NCI-H1417 (cell line): ENCODE measurements at places on chromosomes 5 and 9.

DNA sequence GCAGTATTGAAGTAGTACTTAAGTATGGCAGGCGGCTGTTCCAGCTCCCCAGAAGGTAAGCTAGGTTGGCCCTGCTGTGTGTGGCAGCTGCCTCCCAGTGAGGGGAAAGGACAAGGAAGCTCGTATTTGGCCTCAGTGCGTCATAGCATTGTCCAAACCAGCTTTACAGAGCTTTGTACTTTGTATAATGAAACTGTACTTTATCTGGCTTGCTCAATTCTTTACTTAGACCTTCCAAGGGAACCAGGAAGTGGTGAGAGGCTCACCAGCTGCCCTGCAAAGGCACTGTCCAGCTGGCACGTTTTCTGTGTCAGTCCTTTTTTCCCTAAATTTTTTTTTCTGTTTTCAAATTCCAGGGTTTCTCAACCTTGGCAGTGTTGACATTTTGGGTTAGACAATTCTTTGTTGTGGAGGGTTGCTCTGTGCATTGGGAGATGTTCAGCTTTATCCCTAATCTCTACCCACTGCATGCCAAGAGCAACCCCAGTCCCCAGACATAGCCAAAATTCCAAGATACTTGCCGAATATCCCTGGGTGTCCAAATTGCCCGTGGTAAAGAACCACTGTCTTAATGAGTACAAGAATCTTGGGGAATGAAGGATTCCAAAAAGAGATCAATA lies 474.5 kb downstream of the LRRC70 start:
- no peak for DNase-seq

- no peak for DNase-seq
These were observed 4.0 kb upstream of the CLIC3 start for GRCh38 chr9:137000177-137000930.

DNA sequence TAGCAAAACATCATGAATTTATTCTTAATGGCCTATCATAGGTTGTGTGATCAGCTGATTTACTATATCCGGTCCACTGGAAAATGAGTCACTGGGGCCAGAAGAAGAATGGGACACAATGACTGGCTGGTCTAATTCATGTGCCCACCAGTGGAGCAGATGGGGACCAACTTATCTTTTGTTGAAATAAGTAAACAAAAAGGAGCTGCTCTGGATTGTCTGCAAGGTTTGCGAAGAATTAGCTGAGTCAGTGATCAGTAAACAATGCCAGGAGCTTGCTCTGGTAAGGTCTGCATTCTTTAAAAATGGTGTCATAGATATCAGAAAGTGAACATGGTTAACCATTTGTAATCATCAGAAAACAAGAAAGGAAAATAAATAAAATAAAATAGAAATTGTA lies 128.0 kb downstream of the RASEF start:
- DNase-seq = peak; percentile 35

DNA sequence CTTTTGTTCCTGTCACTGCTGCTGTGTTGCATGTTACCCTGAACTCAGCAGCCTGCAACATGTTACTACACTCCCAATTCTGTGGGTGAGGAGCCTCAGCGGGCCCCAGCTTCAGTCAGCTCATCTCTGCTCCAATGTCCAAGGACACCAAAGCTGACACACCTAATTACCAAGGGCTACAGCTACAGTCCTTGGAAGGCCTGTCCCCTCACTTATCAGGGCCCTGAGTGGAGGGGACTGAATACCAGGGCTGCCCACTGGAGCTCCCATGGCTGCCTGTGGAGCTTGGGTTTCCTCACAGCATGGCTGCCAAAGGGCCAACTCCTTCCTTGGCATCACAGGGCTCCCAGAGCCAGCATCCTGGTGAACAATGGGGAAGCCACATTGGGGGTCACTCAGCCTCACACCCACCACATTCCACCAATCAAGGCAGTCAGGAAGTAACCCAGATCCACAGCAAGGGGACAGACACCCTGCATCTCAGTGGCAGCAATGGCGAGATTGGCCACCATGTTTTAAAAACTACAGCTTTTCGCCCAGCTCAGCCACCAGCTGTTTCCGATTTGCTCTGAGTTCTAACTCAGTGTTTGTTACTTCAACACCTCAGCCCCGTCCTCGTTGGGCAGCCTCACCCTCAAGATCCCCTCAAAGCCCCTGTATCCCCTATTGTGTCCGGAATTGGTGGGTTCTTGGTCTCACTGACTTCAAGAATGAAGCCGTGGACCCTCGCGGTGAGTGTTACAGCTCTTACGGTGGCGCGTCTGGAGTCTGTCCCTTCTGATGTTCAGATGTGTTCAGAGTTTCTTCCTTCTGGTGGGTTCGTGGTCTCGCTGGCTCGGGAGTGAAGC lies 18.9 kb downstream of the SEMA4D start:
- no peak for DNase-seq

DNA sequence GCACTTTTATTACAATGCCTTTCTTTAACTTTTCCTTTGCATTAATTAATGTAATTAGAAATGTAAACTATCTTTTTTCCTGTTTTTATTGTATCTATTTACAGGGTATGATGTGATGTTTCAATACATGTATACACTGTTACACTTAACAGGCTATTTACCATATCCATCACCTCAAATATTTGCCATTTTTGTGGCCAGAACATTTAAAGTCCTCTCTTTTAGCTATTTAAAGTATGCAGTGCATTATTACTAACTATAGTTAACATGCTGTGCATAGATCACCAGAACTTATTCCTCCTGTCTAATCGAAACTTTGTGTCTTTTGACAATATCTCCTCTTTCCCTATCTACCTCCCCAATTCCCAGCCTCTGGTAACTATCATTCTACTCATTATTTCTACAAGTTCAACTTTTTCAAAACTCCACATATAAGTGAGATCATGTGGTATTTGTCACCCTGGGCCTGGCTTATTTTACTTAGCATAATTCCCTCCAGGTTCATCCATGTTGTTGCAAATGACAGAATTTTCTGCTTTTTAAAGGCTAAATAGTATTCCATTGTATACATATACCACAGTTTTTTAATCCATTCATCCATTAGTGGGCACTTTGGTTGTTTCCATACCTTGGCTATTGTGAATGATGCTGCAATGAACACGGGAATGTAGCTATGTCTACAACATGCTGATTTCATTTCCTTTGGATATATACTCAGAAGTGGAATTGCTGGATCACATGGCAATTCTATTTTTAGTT lies 32.8 kb downstream of the OR2K2 start:
- no peak for DNase-seq

DNA sequence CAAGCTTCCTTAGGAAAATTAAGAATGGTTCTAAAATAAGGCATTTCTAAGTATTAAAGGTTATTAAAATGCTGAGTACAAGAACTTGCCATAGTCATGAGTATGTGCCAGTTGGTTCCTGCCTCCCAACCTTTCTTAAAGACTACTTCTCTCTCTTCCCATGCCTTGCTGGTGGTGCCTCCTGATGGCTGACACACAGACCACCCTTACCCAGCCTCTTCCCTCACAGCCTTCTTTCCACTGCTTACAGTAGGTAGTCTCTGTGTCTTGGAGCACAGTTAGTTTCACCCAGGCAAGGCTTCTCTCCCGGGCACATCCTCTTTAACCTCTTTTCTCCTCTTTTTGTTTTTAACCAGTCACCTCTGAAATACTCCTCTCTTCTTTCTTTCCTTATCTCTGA lies 20.6 kb upstream of the GPR150 start:
- no peak for DNase-seq

GRCh38 chr5:89343666-89344065 lies 460.7 kb upstream of the MEF2C start:
- peak; percentile 12 for DNase-seq

GRCh38 chr5:35030426-35031100 lies 17.2 kb downstream of the AGXT2 start:
- DNase-seq = no peak
